ENCODE measurements at places on chromosomes 13 and 19.

DNA sequence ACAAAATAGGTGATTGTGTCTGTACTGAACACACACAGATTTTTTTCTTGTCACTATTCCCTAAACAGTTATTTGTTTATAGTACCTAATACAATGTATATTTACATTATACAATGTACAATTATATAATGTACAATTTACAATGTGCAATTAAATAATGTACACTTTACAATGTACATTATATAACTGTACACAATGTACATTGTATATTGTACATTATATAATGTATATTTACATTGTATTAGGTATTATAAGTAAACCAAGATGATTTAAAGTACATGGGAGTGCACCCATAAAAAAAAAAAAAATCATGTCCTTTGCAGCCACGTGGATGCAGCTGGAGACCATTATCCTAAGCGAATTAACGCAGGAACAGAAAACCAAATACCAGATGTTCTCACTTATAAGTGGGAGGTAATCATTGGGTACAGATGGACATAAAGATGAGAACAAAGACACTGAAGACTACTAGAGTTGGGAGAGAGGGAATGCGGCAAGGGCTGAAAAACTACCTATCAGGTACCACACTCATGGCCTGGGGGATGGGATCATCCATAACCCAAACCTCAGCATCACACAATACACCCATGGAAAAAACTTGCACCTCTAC lies 68.1 kb downstream of the ABCC4 start:
- DNase-seq = no peak

- no peak for DNase-seq
Observed at GRCh38 chr13:94778986-94779385, 66.6 kb upstream of the SOX21 start.

GRCh38 chr19:31408460-31409124 lies 59.4 kb upstream of the TSHZ3 start:
- DNase-seq = no peak

- peak; percentile 58 for DNase-seq
Observed at GRCh38 chr19:42269478-42270345, 660 bp downstream of the CIC start.

DNA sequence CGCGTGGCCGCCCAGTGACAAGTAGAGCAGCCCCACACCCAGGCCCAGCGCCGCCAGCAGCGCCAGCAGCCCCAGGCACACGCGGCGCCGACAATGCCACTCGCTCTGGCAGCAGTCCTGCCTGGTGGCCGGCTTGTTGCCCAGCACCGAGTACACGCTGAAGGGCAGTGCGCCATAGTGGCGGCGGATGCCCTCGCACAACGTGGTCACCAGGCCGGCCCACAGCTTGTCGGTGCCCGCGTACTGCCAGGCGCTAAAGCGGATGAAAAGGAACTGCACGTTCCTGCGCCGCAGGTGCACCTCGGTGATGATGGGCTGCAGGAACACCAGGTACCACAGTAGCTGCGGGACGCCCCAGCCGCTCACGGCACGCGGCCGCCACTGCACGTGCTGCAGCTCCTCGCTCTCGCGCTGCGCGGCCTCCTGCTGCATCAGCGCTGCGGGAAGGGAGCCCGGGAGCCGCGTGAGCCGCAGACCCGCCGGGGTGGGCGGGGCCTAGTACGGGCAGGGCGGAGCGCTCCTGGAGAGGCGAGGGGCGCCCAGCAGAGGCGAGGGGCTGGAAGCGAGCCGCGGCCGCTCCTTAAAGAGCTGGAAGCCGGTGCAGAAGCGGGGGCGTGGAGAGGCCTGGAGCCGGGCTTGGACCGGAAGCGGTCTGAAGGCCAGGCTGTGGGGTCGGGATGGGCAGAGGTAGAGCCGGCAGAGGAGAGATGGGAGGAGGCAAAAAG lies 7.3 kb downstream of the NKPD1 start:
- DNase-seq = no peak

DNA sequence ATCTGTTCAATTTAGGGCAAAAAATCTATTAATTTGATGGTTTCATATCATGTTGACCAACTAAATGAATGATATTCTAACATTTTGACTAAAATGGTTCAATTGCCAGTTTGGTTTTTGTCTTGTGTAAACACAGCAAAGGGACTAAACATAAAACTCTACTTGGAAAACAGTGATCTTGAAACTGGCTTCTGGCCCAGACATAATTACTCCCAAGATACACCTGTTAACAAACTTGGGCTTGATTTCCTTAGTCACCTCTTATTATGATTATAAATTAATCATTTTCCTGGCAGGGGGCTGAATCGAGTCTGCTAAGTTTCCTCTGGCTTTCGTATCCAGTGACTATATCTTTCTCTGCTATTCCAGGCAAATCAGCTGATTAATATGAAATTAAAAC lies 78.0 kb upstream of the OXGR1 start:
- no peak for DNase-seq
